ENCODE measurements at places on chromosomes 13 and 19. TPM values are rescaled to one million over a fixed set of nuclear protein-coding genes. Genes with fewer than 3 reads are reported as not detected.

- no peaks in the 10 kb centered on the region for H3K27me3 ChIP-seq
- no peak for DNase-seq
- H3K36me3 ChIP-seq, result no peaks in the 10 kb centered on the region
- no peak overlapping the region for H3K4me3 ChIP-seq
- no peaks in the 10 kb centered on the region for H3K4me1 ChIP-seq
These were observed 49.3 kb upstream of the TDRD3 start for GRCh38 chr13:60347690-60348089.

The ZNF728 gene
- total RNA-seq, result 0.33 TPM

DNA sequence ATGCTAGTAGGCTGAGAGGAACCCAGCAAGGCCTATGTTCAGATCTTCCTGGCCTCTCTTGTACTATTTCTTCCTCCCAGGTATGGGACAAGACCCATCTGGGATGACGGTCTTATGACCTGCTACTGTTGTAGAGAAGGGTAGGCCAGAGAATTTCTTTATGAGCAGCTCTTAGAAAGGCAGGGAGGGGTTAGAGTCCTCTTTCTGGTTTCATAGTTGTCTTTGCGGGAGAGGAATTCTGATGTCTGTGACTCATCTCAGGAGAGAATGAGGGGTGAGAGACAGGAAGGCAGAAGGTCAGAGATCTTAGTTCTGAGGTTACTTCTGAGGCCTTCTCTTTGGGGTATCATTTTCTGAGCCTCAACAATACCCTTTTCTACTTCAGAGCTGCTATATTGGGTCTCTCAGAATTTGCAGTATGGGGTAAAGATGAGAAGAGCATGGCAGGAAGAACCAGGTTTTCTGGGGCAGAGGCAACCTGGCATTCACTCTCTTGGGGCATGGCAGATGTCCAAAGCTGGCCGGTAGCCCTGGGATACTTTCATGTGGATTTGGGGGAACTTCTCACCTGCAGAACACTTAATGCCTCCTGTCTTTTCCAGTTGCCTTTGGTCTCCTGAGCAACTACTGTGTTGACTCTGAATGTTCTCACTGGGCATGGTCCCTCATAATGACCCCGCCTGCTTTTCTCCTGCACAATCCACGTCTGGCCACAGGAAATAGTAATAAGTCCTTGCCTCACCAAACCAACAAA lies 154.4 kb downstream of the GGACT start:
- no peak for DNase-seq
- H3K4me1 ChIP-seq, result no peaks in the 10 kb centered on the region
- no peak overlapping the region for H3K27ac ChIP-seq
- no peak overlapping the region for H3K4me3 ChIP-seq
- no peaks in the 10 kb centered on the region for H3K36me3 ChIP-seq

The ACER1 gene
- total RNA-seq, result not detected

The PNKP gene
- 47.1 TPM for total RNA-seq

GRCh38 chr19:10227026-10227971 lies 3.8 kb downstream of the S1PR2 start:
- no peak for DNase-seq
- H3K4me3 ChIP-seq, result peak overlapping the region; percentile 12
- H3K27me3 ChIP-seq, result no peaks in the 10 kb centered on the region

GRCh38 chr19:45099467-45100191 lies 6.7 kb downstream of the PPP1R37 start:
- no peak for DNase-seq
- H3K36me3 ChIP-seq, result peaks cover 56% of the 10 kb centered on the region
- peaks cover 91% of the 10 kb centered on the region for H3K4me1 ChIP-seq
- H3K4me3 ChIP-seq, result no peak overlapping the region
- no peak overlapping the region for H3K27ac ChIP-seq

The EVI5L gene
- total RNA-seq, result 28.4 TPM

The MAN2B1 gene
- total RNA-seq, result 18.9 TPM

DNA sequence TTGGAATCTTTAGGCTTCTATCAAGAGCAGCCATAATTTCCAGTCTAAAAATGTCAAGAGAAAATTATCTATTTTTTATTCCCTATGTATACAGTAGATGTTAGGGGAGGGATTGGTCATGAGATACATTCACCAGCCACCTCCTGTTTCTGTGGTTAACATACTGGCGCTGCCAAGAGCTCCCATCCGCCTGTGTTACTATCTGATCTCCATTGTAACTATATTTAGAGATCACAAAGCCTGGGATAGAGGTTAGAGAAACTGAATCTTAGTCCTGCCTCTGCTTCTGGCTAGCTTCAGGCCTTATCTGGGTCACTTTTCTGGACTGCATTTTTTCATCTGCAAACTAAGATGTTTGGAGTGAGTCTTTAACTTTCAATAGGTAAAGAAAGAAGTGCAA lies 46.3 kb downstream of the POLR1D start:
- no peak for DNase-seq
- no peak overlapping the region for H3K27ac ChIP-seq
- H3K4me3 ChIP-seq, result no peak overlapping the region
- H3K27me3 ChIP-seq, result no peaks in the 10 kb centered on the region
- peaks cover 3% of the 10 kb centered on the region for H3K36me3 ChIP-seq

The ZNF835 gene
- 5.2 TPM for total RNA-seq

The ZSWIM9 gene
- total RNA-seq, result 2.0 TPM

DNA sequence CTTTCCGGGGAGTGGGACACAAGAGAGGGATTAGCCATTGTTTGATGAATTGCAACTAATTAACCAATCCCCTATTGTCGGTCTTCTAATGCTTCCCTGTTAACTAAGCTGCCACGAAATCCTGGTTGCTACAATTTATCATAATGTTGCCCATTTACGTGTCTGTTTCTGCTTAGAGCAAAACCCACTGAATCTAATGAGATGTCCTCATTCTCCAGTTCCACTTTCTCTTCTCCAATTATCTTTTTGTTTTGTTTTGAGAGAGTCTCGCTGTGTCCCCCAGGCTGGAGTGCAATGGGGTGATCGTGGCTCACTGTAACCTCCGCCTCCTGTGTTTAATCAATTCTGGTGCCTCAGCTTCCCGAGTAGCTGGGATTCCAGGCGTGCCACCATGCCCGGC lies 5.2 kb upstream of the DPP9 start:
- no peaks in the 10 kb centered on the region for H3K36me3 ChIP-seq
- DNase-seq, result no peak
- H3K4me1 ChIP-seq, result peaks cover 10% of the 10 kb centered on the region
- no peak overlapping the region for H3K4me3 ChIP-seq
- no peak overlapping the region for H3K27ac ChIP-seq

DNA sequence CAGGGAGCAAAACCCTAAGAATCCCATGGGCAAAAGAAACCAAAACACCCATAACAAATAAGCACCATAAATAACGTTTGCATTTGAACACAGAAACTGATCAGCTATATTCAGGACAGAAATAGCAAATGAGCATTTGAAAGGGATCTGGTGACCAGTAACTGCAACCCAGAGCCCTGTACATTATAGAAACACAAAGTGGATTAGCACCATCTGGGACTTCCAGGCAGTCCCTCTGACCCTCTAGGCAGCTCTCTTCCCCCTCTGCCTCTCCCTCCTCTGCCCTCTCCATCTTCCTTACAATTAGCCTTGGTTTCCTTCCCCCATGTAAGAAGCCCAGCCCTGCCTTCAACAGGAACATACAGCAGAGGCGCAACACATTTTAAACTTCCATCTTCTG lies 215.0 kb downstream of the DCLK1 start:
- H3K27me3 ChIP-seq, result no peaks in the 10 kb centered on the region
- H3K4me1 ChIP-seq, result peaks cover 8% of the 10 kb centered on the region
- peaks cover 5% of the 10 kb centered on the region for H3K36me3 ChIP-seq
- DNase-seq, result no peak
- no peak overlapping the region for H3K27ac ChIP-seq

The CGB2 gene
- not detected for total RNA-seq

Data from spinal cord (tissue), 10 donors.